GM23338 (cell line): ENCODE measurements at places on chromosomes 2 and 18.
A peak's percentile ranks its signal among the peaks of the same experiment; 100 is the strongest.

DNA sequence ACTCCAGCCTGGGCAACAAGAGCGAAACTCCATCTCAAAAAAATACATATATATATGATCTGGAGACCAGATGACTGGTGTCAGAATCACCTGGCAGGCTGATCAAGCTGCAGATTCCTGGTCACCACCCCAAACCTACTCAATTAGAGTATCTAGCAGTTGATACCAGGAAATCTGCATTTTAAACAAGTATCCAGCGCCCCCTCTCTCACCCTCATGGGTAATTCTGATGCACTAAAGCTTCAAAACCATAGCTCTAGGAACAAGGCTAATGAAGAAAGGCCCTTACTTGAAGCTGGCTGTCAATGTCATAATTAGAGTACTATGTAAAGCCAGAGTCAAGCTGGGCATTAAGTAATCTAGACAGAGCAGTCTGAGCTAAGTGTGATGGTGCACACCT lies 25.0 kb upstream of the PCBP1 start:
- peak; percentile 31 for DNase-seq

GRCh38 chr18:60391571-60392226 lies 19.1 kb upstream of the MC4R start:
- DNase-seq, result no peak

DNA sequence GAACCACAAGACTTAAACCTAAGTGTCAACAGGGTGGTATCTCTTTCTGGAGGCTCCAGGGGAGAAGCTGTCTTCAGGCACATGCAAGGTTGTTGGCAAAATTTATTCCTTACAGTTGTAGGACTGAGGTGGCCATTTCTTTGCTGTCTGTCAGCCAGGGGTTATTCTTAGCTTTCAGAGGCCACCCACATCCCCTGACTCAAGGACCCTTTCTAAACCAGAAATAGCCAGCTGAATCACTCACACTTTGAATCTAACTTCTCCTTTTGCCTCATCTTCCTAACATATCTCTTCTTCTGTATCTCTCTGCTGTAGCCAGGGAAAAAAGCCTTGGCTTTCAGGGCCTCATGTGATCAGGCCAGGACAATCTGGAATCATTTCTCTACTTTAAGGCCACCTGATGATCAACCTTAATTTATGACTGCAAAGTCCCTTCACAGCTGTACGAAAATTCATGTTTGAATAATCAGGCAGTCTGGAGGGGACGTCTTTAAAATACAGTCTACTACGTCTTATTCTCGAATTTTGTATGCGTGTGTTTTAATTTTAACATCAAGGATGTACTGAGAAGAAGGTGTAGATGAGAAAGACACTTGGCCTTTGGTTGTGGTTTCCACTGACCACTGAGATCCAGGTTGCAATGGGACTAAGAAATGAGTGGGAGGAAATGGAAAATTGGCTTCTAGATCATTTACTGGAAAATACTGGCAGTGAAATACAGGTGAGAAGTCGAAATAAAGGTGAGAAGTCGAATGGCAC lies 90.4 kb downstream of the DOCK10 start:
- DNase-seq, result no peak

- DNase-seq, result no peak
Measured at GRCh38 chr2:230904856-230905447, 20.1 kb downstream of the GPR55 start.

- peak; percentile 4 for DNase-seq
Measured at GRCh38 chr18:53911200-53911599, 313.3 kb downstream of the MBD2 start.

DNA sequence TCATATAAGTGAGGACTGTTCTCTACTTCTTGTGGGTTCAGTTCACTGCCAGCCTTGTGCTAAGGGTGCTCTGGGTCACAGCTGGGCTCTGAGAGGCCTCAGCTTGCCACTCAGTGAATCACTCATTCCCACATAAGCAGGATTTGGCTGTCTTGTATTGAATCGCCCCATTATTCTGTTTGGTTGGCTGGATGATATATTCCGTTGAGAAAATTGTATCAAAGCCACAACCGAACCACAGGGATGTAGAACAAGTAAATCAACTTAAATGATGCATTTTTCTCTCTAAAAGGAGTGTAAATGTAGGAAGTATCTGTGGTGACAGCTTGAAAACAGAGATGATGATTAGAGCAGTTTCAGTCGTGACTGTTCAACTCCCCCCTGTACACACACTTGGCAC lies 39.6 kb downstream of the TTC39C start:
- no peak for DNase-seq

DNA sequence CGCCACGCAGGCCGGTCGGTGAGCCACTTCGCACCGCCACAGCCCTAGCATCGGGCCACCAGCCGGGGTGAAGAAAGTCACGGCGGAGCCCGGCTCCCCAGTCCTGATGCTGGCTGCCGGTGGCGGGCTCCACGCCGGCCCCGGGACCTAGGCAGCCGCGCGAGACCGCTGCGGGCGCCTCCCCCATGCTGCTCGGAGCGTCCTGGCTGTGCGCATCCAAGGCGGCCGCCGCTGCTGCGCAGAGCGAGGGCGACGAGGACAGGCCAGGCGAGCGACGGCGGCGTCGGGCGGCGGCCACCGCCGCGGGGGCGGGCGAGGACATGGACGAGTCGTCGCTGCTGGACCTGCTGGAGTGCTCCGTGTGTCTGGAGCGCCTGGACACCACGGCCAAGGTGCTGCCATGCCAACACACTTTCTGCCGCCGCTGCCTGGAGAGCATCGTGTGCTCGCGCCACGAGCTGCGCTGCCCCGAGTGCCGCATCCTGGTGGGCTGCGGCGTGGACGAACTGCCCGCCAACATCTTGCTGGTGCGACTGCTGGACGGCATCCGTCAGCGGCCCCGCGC lies 433 bp downstream of the SH3RF3 start:
- DNase-seq, result peak; percentile 43

GRCh38 chr2:56102866-56103265 lies 80.9 kb upstream of the CCDC85A start:
- DNase-seq, result no peak
